Upper lobe of left lung (tissue), 6 donors: ENCODE measurements at places on chromosomes 2 and 18. TPM values are rescaled to one million over a fixed set of nuclear protein-coding genes. Genes with fewer than 3 reads are reported as not detected.

DNA sequence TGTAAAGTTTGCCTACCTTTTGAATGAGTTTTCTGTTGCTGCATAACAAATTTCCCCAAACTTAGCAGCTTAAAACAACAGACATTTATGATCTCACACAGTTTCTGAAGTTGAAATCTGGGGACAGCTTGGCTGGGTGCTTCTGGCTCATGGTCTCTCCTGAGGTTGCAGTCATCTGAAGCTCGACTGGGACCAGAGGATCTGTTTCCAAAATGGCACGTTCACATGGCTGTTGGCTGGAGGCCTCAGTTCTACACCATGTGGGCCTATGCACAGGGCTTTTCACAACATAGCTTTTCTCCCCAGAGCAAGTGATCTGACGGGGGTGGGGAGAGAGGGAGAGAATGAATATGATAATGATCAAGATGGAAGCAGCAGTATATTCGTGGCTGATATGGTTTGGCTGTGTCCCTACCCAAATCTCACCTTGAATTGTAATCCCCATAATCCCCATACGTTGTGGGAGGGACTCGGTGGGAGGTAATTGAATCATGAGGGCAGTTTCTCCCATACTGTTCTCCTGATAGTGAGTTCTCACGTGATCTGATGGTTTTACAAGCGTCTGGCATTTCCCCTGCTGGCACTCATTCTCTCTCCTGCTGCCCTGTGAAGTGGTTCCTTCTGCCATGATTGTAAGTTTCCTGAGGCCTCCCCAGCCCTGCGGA lies 3.5 kb downstream of the RALB start:
- peaks cover 29% of the 10 kb centered on the region for H3K4me1 ChIP-seq
- no peak for DNase-seq
- no peak overlapping the region for H3K4me3 ChIP-seq
- H3K36me3 ChIP-seq, result no peaks in the 10 kb centered on the region
- H3K27me3 ChIP-seq, result no peaks in the 10 kb centered on the region
- H3K27ac ChIP-seq, result no peak overlapping the region

- H3K36me3 ChIP-seq, result no peaks in the 10 kb centered on the region
- no peaks in the 10 kb centered on the region for H3K27me3 ChIP-seq
- peak overlapping the region; percentile 96 for H3K27ac ChIP-seq
Measured at GRCh38 chr2:69644506-69644979, 1.0 kb upstream of the AAK1 start.

DNA sequence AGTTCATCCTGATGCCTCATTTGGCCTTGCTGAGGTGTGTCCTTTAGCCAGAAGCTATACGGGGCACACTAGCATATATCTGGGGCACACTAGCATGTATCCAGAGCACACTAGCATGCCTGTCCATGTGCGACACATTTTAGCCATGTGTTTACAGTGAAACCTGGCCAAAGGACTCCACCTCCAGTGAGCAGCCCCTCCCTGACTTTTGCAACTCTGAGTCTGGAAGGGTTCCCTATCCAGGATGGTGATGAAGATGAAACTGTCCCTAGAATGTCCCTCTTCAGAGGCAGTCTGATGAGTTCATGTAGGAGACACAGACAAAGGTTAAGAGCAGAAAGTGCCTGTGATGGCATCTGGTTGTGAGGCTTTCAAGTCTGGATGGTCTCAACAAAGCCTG lies 61.4 kb upstream of the LGALSL start:
- H3K36me3 ChIP-seq, result no peaks in the 10 kb centered on the region
- no peak for DNase-seq
- H3K27me3 ChIP-seq, result no peaks in the 10 kb centered on the region
- H3K4me3 ChIP-seq, result no peak overlapping the region

GRCh38 chr18:79944746-79945117 lies 6.7 kb downstream of the SLC66A2 start:
- peaks cover 54% of the 10 kb centered on the region for H3K4me1 ChIP-seq
- peaks cover 24% of the 10 kb centered on the region for H3K36me3 ChIP-seq
- no peak overlapping the region for H3K27ac ChIP-seq
- H3K4me3 ChIP-seq, result no peak overlapping the region
- H3K27me3 ChIP-seq, result no peaks in the 10 kb centered on the region

- DNase-seq, result no peak
- H3K36me3 ChIP-seq, result no peaks in the 10 kb centered on the region
- H3K4me3 ChIP-seq, result no peak overlapping the region
- H3K27me3 ChIP-seq, result no peaks in the 10 kb centered on the region
- H3K27ac ChIP-seq, result peak overlapping the region; percentile 78
Measured at GRCh38 chr2:207337234-207338219, 171.8 kb upstream of the KLF7 start.

- H3K27ac ChIP-seq, result no peak overlapping the region
- no peak overlapping the region for H3K4me3 ChIP-seq
- H3K27me3 ChIP-seq, result no peaks in the 10 kb centered on the region
- peaks cover 19% of the 10 kb centered on the region for H3K4me1 ChIP-seq
- no peaks in the 10 kb centered on the region for H3K36me3 ChIP-seq
Measured at GRCh38 chr2:20153131-20153851, 71.6 kb downstream of the SDC1 start.

- no peak for DNase-seq
- no peaks in the 10 kb centered on the region for H3K36me3 ChIP-seq
- no peaks in the 10 kb centered on the region for H3K4me1 ChIP-seq
Measured at GRCh38 chr2:166592750-166593149, 98.7 kb upstream of the SCN7A start.

GRCh38 chr2:201484805-201485204 lies 33.3 kb downstream of the STRADB start:
- DNase-seq, result no peak
- no peaks in the 10 kb centered on the region for H3K4me1 ChIP-seq
- no peaks in the 10 kb centered on the region for H3K27me3 ChIP-seq
- peaks cover 4% of the 10 kb centered on the region for H3K36me3 ChIP-seq
- no peak overlapping the region for H3K27ac ChIP-seq

- no peaks in the 10 kb centered on the region for H3K36me3 ChIP-seq
- no peaks in the 10 kb centered on the region for H3K27me3 ChIP-seq
- no peak for DNase-seq
- H3K27ac ChIP-seq, result no peak overlapping the region
- peaks cover 4% of the 10 kb centered on the region for H3K4me1 ChIP-seq
- no peak overlapping the region for H3K4me3 ChIP-seq
Measured at GRCh38 chr2:126994340-126994777, 95.7 kb downstream of the TEX51 start.

- no peaks in the 10 kb centered on the region for H3K4me1 ChIP-seq
- no peak overlapping the region for H3K27ac ChIP-seq
- H3K27me3 ChIP-seq, result no peaks in the 10 kb centered on the region
- no peak overlapping the region for H3K4me3 ChIP-seq
Measured at GRCh38 chr2:195477996-195478382, 179.0 kb upstream of the SLC39A10 start.

GRCh38 chr2:113966832-113967231 lies 76.9 kb downstream of the ACTR3 start:
- H3K27me3 ChIP-seq, result no peaks in the 10 kb centered on the region
- no peak overlapping the region for H3K4me3 ChIP-seq
- H3K27ac ChIP-seq, result no peak overlapping the region
- H3K4me1 ChIP-seq, result peaks cover 32% of the 10 kb centered on the region
- DNase-seq, result no peak

The GAREM1 gene
- total RNA-seq, result 9.2 TPM

The SLC19A3 gene
- total RNA-seq, result 37.3 TPM

The ITPRIPL1 gene
- total RNA-seq, result 1.0 TPM

The NAT8 gene
- not detected for total RNA-seq
